A549 treated with CORT108297 at 1 μM for 4 hours (cell line): ENCODE measurements at places on chromosomes 1 and 21. TPM values are rescaled to one million over a fixed set of nuclear protein-coding genes. Genes with fewer than 3 reads are reported as not detected.

The SERINC2 gene
- 17.5 to 33.5 TPM (median 29.6 TPM) in 5 replicates for total RNA-seq

The OXCT2 gene
- total RNA-seq, result 0.40 to 0.74 TPM (median 0.50 TPM) in 5 replicates

The BCAR3 gene
- 55.1 to 75.3 TPM (median 65.8 TPM) in 5 replicates for total RNA-seq

The WLS gene
- total RNA-seq, result 17.4 to 24.2 TPM (median 18.8 TPM) in 5 replicates

The PTGFR gene
- not detected in 5 replicates for total RNA-seq

The ALPL gene
- 0.12 to 0.30 TPM (median 0.22 TPM) in 5 replicates for total RNA-seq

The TMEM82 gene
- total RNA-seq, result not detected in 5 replicates

The TMPRSS2 gene
- 0.09 to 0.16 TPM (median 0.14 TPM) in 3 of 5 replicates, not detected in the others for total RNA-seq

The CD1B gene
- total RNA-seq, result not detected in 5 replicates

The CLCA4 gene
- total RNA-seq, result not detected in 5 replicates

The CFHR4 gene
- total RNA-seq, result not detected in 5 replicates

The ERRFI1 gene
- 87.0 to 129 TPM (median 117 TPM) in 5 replicates for total RNA-seq

The MFAP2 gene
- 0.35 to 0.62 TPM (median 0.45 TPM) in 5 replicates for total RNA-seq

The GJA4 gene
- total RNA-seq, result not detected in 5 replicates

The TTC22 gene
- not detected in 5 replicates for total RNA-seq

The MTMR11 gene
- total RNA-seq, result 7.7 to 11.3 TPM (median 9.3 TPM) in 5 replicates

The INSRR gene
- 0.01 TPM in 1 of 5 replicates, not detected in the others for total RNA-seq

The SERTAD4 gene
- total RNA-seq, result 0.67 to 0.92 TPM (median 0.78 TPM) in 5 replicates

The LCK gene
- 0.16 TPM in 1 of 5 replicates, not detected in the others for total RNA-seq

The HES3 gene
- total RNA-seq, result not detected in 5 replicates

The SPATA45 gene
- 0.28 TPM in 2 of 5 replicates, not detected in the others for total RNA-seq

The KIF14 gene
- 7.8 to 12.7 TPM (median 10.9 TPM) in 5 replicates for total RNA-seq

The PLEKHA6 gene
- total RNA-seq, result 20.6 to 31.2 TPM (median 27.2 TPM) in 5 replicates

The GRHL3 gene
- total RNA-seq, result 0.48 to 0.79 TPM (median 0.54 TPM) in 5 replicates

The OR1C1 gene
- not detected in 5 replicates for total RNA-seq

The AIM2 gene
- total RNA-seq, result not detected in 5 replicates

The CFHR5 gene
- not detected in 5 replicates for total RNA-seq

The CCDC17 gene
- total RNA-seq, result 0.24 to 0.51 TPM (median 0.35 TPM) in 5 replicates

The FMOD gene
- 0.03 to 0.05 TPM in 2 of 5 replicates, not detected in the others for total RNA-seq

The B3GALT5 gene
- total RNA-seq, result 0.22 to 0.32 TPM (median 0.25 TPM) in 5 replicates

The FUBP1 gene
- 93.5 to 139 TPM (median 112 TPM) in 5 replicates for total RNA-seq

The CFHR2 gene
- total RNA-seq, result not detected in 5 replicates

The NUF2 gene
- total RNA-seq, result 26.3 to 33.2 TPM (median 29.1 TPM) in 5 replicates

The SLC35F3 gene
- 4.4 to 5.8 TPM (median 5.2 TPM) in 5 replicates for total RNA-seq

The SLC44A3 gene
- 1.2 to 2.1 TPM (median 1.9 TPM) in 5 replicates for total RNA-seq
